ENCODE measurements at places on chromosomes 1 and 21.

- DNase-seq: peak; percentile 73
Observed at GRCh38 chr1:21963477-21964217, 13.2 kb upstream of the CELA3B start.

GRCh38 chr1:165409657-165410358 is 35.1 kb downstream of the RXRG start:
- no peak for DNase-seq

- DNase-seq: no peak
Observed at GRCh38 chr1:101613546-101613945, 376.7 kb downstream of the S1PR1 start.

GRCh38 chr1:223348439-223348838 is 15.5 kb downstream of the SUSD4 start:
- DNase-seq: no peak

DNA sequence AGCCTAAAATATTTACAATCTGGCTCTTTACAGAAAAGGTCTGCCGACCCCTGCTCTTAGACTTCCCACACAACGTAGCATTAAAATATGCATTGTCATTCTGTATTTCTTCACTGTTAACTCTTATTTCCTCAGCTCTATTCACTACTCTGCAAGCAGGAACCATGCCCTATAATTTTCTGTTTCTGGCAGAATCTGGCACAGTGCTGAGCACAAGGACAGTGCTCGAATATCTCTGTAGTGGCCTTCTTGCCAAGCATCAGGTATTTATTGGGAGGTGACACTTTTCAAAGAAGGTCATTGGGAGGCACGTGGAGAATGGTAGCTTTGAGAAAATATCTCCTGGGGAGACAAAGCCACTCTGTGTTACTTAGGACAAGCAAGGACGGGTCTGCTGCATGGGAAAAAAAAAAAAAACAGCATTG is 77.9 kb downstream of the PSMG1 start:
- DNase-seq: no peak

Measured in NCI-H460 (cell line).